ENCODE measurements at places on chromosomes 7 and 10.

DNA sequence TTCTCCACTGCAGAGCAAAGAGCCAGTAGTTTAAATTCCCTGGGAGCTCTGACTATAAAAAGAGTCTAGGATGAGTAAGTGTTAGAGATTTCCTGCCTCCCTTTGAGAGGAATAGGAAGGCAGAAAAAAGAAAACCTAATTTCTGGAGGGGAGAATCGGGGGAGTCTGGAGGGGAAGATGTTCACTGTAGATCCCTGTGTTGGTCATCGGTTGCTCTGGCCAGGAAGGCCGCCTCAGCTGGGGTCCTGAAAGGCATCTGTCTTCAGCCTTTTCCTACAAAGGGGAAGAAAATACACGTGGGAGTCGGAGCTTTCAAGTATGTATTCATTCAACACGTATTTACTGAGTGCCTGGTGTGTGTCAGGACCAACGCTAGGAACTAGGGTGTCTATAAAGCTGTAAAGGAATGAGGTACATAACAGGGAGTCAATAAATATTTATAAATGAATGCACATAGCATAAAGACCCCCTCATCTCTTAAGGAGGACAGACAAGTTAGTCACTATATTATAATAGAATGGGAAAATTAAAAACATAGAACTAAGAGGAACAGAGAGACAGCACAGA, 101.1 kb downstream of the ICA1 start:
- peaks cover 2% of the 10 kb centered on the region for H3K4me1 ChIP-seq
- H3K27me3 ChIP-seq: no peaks in the 10 kb centered on the region
- DNase-seq: no peak
- H3K27ac ChIP-seq: no peak overlapping the region
- H3K4me3 ChIP-seq: no peak overlapping the region

DNA sequence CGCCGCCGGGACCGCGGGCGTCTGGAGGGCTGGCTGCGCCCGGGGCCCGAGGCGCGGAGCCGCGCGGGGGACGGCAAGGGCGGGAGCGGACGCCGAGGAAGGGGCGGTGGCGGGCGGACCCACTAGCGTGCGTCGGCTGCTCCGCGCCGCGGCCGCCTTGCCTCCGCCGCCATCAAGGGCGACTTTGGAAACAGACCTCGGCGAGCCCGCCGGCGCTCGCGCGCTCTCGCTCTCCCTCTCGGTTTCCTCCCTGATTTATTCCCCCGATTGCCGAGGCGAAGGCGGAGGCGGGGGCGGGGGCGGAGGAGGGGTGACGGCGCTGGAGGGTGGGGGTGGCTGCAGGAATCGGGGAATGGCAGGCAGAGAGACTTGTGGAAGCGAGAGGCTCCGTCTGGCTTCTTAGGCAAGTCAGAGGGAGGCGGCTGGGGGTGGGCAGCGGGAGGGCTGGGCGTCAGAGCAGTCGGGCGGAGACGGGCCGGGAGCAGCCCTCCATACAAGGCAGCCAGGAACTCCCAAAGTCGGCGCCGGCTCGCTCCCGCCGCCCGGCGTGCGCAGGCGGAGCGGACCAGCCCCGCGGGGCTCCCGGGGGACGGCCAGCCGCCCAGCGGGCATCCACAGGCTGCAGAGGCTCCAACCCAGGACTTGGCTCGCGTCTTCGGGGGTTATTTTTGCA, at the start of gene CACNA2D1:
Gene CACNA2D1 (minus strand): TSS at position 231 of the 673 bp plus-strand sequence.
- no peaks in the 10 kb centered on the region for H3K36me3 ChIP-seq
- H3K4me3 ChIP-seq: no peak within 1 kb of the TSS
- H3K27me3 ChIP-seq: peaks cover 28% of the 10 kb centered on the region
- no peak within 1 kb of the TSS for H3K27ac ChIP-seq
- H3K4me1 ChIP-seq: no peaks in the 10 kb centered on the region
- no peak for DNase-seq

DNA sequence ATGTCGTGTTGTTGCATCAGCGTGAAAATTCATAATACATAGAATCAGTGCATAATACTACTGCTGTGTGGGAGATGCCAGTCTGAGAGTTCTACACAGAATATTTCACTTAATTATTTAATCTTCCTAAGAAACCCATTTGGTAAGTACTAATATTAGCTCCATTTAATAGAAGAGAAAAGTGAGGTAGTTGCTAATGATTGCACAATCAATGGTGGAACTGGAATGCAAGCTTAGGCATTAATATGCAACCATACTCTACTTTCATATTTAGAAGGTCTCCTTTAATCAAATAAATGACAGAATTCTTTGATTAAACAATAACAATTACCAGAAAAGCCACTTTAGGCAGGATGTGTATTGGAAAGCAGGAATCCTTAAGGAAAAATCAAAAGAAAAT, 660.7 kb upstream of the PHF14 start:
- H3K27me3 ChIP-seq: no peaks in the 10 kb centered on the region
- DNase-seq: no peak
- H3K4me1 ChIP-seq: no peaks in the 10 kb centered on the region
- H3K4me3 ChIP-seq: no peak overlapping the region

DNA sequence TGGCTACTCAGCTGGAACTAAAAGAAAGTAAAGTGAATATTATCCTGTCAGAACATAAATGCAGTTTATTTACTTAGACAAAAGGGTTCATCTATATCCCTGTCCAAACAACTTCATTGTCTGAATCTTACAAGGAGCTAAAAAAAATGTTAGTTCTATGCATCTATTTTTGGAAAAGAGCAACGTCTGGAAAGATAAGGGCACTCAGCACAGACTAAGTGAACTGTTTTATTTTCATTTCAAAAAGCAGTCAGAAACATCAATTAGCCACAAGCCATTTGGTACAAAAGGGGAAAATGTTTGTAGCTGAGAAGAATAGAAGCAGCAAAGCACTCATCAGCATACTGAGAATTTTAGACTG, 245.5 kb downstream of the FOXP2 start:
- no peak overlapping the region for H3K4me3 ChIP-seq
- no peaks in the 10 kb centered on the region for H3K36me3 ChIP-seq
- DNase-seq: no peak
- no peaks in the 10 kb centered on the region for H3K4me1 ChIP-seq
- no peak overlapping the region for H3K27ac ChIP-seq

- no peak overlapping the region for H3K4me3 ChIP-seq
- no peaks in the 10 kb centered on the region for H3K27me3 ChIP-seq
- no peaks in the 10 kb centered on the region for H3K36me3 ChIP-seq
- H3K4me1 ChIP-seq: peaks cover 6% of the 10 kb centered on the region
- DNase-seq: no peak
Observed at GRCh38 chr10:119778776-119779445, 53.1 kb downstream of the INPP5F start.

DNA sequence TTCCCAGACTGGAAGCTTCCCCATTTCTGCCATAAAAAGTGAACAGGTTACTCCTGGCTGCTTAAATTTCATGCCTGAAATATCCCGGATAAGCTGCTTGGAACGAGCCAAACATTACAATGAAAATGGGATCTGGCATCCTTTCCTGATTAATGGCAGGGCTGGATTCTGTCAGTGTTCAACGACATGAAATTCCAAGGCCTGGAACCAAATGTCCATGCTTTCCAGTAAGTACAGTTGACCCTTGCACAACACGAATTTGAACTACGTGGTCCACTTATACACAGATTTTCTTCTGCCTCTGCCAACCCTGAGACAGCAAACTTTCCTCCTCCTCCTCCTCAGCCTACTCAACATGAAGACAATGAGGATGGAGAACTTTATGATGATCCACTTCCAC, 65.4 kb downstream of the SGMS1 start:
- H3K27me3 ChIP-seq: no peaks in the 10 kb centered on the region
- H3K4me3 ChIP-seq: no peak overlapping the region
- no peaks in the 10 kb centered on the region for H3K36me3 ChIP-seq
- H3K4me1 ChIP-seq: no peaks in the 10 kb centered on the region

DNA sequence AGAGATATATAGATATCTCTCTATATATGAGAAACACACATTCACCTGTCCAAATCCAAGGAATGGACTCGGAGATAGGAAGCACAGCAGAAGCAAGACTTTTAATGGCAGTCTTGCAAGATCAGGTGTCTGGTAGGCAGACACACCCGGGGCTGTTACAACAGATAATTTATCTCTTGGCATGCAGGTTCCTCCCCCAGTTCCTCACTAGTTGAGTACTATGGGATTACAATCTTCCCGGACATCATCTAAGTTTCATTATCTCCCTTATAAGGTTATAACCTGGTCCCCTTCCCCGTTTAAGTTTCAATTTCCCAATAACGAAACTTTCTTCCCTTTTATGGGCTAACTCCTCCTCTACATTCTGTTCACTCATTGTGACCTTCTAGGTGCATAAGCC, 399.3 kb downstream of the PPP1R3A start:
- no peaks in the 10 kb centered on the region for H3K4me1 ChIP-seq
- H3K27me3 ChIP-seq: no peaks in the 10 kb centered on the region
- no peak overlapping the region for H3K27ac ChIP-seq
- no peaks in the 10 kb centered on the region for H3K36me3 ChIP-seq
- no peak for DNase-seq

DNA sequence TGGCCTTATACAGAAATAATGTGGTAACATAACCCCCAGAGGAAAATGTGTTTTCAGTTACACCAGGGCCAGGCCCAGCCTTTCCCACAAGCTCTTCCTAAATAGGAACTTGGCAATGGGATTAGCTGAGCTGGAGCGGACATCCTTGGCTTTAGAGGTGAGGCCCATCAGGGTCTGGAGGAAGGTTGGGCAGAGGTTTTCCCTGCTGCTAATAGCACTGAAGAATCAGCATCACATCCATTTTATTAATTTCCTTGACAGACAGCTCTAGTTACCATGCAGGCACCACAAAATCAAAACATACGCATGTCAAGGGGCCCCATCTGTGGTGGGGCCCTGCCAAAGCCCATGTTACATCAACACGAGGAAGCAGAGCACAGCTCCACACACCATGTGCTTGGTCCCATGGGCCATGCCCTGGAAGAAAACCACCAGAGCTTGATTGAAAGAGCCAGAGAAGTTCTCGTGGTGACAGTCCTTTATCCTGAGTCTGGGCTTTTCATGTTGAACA, 566.6 kb downstream of the KCNMA1 start:
- H3K4me3 ChIP-seq: no peak overlapping the region
- H3K36me3 ChIP-seq: no peaks in the 10 kb centered on the region
- no peak for DNase-seq
- no peak overlapping the region for H3K27ac ChIP-seq
- H3K27me3 ChIP-seq: no peaks in the 10 kb centered on the region
- no peaks in the 10 kb centered on the region for H3K4me1 ChIP-seq

GRCh38 chr7:131238347-131238931, 89.2 kb upstream of the MKLN1 start:
- peaks cover 48% of the 10 kb centered on the region for H3K4me1 ChIP-seq
- H3K27ac ChIP-seq: peak overlapping the region; percentile 32
- no peaks in the 10 kb centered on the region for H3K27me3 ChIP-seq
- H3K36me3 ChIP-seq: peaks cover 5% of the 10 kb centered on the region

- H3K4me3 ChIP-seq: peak overlapping the region; percentile 34
- H3K36me3 ChIP-seq: peaks cover 65% of the 10 kb centered on the region
- peak overlapping the region; percentile 84 for H3K27ac ChIP-seq
- DNase-seq: no peak
Observed at GRCh38 chr10:128096486-128097199, 29.6 kb downstream of the MKI67 start.

DNA sequence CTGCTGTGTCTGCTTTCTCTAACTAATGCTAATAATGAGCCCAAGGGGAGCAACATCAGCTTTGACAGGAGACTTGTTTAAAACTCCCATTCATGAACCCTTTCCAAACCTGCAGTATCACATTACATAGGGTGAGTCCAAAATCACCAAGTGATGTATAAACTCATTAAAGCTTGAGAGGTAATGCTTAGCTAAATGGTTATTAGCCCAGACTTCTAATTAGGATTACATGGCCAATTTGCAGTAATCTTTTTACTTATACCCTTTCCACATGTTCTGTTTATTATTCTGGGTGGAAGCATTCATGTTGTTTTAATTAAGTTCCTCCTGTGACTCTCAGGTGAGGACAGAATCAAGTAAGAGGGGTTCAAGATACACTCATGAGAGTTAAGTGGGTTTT, 17.5 kb downstream of the ZNF138 start:
- H3K4me1 ChIP-seq: peaks cover 6% of the 10 kb centered on the region
- no peaks in the 10 kb centered on the region for H3K27me3 ChIP-seq
- peaks cover 57% of the 10 kb centered on the region for H3K36me3 ChIP-seq
- H3K27ac ChIP-seq: no peak overlapping the region

GRCh38 chr10:69366738-69367137, 50.0 kb downstream of the TACR2 start:
- no peak overlapping the region for H3K4me3 ChIP-seq
- H3K27me3 ChIP-seq: no peaks in the 10 kb centered on the region
- H3K4me1 ChIP-seq: peaks cover 23% of the 10 kb centered on the region

- H3K27ac ChIP-seq: no peak overlapping the region
- H3K4me3 ChIP-seq: no peak overlapping the region
- H3K4me1 ChIP-seq: no peaks in the 10 kb centered on the region
- H3K27me3 ChIP-seq: no peaks in the 10 kb centered on the region
- H3K36me3 ChIP-seq: peaks cover 27% of the 10 kb centered on the region
Observed at GRCh38 chr7:5758286-5758685, 23.2 kb downstream of the RNF216 start.

GRCh38 chr10:60453036-60453435, 63.4 kb upstream of the ANK3 start:
- no peak for DNase-seq
- H3K27ac ChIP-seq: no peak overlapping the region
- H3K27me3 ChIP-seq: no peaks in the 10 kb centered on the region
- H3K4me3 ChIP-seq: no peak overlapping the region
- H3K36me3 ChIP-seq: no peaks in the 10 kb centered on the region

All from activated CD4-positive, alpha-beta memory T cell treated with anti-CD3 and anti-CD28 coated beads, Interleukin-2, amount 10 ng/mL, durations not matched to agents 7 days and 5 days (primary cell).